T follicular helper cell (primary cell): ENCODE measurements at places on chromosomes 7 and 10.

DNA sequence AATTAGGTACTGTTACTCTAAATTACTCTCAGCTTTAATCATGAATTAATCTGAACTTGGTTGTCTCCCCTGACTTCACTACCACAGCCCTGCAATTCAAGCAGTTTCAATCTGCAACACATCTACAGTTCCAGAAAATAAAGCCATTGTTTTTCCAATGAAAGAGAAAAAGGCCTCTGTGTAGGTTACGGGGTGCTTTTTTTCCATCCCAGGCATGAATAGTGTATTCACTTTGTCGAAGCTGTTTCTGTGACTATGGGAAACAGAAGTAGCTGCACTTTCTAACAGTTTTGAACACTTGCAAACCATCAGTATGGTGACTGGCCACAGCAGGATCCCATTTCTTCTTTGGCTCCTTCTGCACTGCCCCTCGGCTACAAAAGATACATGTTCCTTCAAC is 460.2 kb downstream of the GRM8 start:
- no peak for DNase-seq

GRCh38 chr7:1368184-1368681 is 91.0 kb downstream of the MICALL2 start:
- no peak for DNase-seq

DNA sequence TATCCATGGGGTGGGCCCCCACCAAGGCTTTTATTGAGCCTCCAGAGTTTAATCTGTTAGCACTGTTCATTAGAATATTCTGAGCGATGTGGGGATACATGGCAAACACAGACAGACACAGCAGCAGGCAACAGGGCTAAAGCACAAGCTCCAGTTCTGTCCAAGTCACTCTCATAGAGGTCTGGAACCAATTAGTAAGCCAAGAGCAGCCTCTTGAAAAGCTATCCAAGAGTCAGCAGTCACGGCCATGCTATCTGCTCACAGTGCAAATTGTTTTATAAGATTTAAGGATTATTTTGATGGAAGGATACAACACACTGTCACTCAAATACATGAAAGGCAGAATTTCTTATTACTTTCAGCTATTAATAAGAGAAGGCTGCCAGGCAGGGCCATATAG is 86.4 kb upstream of the DGKB start:
- no peak for DNase-seq

GRCh38 chr10:77357611-77358310 is 279.8 kb downstream of the KCNMA1 start:
- DNase-seq = no peak

- DNase-seq = no peak
Measured at GRCh38 chr7:12888717-12889116, 201.3 kb downstream of the ARL4A start.

- DNase-seq = no peak
Measured at GRCh38 chr7:112942981-112943380, 143.6 kb downstream of the GPR85 start.

GRCh38 chr10:128081222-128081621 is 45.0 kb downstream of the MKI67 start:
- no peak for DNase-seq

DNA sequence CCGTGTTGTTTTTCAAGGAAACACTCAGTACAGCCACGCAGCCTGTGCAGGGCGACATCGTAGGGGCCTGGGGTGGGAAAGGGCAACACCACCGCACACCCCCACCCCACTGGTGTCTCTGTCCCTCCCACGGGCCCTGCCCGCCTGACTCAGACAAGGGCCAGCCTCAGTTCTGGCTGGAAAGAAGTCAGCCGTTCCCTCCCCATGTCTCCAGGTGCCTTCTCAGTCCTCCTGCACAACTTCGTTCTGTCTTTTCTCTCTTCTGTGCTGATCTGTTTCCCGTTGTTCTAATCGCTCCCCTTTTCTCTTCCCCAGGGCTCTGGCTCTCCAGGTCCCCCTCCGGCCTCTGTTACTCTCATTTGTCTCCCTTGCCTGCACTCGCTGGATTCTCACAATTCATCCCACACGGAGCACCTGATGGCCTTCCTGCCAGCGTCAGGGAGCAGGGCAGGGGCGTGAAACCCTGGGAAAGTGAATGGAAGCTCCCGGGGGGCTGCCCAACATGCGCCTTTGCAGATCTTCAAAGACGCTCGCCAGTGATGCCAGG is 97.7 kb downstream of the WDR37 start:
- no peak for DNase-seq

DNA sequence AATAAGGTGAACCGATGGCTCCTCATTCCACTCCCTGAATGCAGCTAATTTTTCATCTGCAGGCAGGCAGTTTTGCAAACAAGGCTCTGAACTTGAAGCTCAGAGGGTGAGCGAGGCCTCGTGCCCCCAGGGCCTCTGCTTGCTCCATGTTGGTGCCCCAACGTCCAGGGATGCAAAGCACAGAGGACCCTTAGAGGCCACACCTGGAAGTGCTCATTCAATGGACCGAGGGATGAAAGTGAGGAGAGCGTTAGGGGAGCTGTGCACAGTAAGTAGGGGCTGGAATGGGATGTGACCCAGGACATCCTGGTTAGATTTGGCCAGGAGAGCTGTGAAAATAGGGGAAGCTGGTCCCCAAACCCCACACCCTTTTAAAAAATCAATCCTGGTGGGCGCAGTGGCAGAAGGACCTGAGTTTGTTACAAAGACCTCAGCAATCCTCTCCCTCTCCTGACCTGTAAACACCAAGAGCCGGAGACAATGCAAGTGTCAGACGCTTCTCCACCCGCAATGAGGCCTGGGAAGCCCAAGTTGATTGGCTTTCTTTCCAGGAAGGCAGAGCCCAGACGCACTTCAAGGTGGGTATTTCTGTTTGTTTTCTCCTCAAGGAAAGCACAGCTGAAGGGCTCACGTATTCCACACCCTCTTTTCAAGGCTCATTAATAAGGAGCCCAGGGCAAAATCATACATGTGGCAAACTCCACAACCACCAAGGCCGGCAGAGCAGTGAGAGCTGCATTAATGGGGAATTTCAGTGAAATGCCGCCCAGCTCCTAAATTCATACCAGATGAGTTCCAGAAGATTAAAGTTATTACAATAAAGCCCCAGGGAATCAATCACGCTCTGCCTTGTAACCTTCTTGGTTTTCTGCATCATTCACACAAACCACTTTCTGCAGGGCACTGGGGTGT is 14.1 kb upstream of the CXCL12 start:
- DNase-seq = no peak

- DNase-seq = no peak
Measured at GRCh38 chr10:132488231-132488821, 49.3 kb upstream of the INPP5A start.

- DNase-seq = no peak
Measured at GRCh38 chr7:88485821-88486220, 179.1 kb upstream of the STEAP4 start.

DNA sequence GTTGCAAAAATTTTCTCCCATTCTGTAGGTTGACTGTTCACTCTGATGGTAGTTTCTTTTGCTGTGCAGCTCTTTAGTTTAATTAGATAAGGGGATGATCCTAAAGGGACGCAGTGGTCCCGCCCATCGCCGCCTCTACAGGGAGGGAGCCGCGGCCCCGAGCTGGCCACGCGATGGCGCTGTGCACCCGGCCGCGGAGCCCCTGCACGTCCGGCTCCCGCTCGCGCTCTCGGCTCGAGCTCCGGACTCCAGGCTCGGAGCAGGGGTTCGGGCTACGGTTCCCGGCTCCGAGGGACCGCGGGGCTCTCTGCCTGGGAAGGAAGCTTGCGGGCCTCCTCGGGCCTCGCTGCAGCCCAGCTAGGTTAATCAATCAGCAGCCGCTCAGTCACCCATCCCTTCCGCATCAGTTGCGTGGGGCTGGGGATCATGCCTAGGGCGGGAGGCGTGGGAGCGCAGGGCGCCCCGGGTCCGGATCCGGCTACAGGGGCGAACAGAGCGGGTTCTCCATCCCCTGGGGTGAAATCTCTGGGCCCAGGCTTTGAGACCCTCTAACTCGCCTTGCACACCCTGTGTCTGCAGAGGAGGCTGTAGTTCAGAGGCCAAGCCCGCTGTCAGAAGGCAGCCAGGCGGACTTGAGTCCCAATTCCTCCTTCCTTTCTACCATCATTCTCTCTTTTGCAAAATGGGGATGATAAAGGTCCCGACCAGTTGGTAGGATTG is 97.9 kb downstream of the WDR11 start:
- peak; percentile 25 for DNase-seq

- DNase-seq = no peak
Measured at GRCh38 chr10:83332690-83333089, 806.6 kb upstream of the GHITM start.

DNA sequence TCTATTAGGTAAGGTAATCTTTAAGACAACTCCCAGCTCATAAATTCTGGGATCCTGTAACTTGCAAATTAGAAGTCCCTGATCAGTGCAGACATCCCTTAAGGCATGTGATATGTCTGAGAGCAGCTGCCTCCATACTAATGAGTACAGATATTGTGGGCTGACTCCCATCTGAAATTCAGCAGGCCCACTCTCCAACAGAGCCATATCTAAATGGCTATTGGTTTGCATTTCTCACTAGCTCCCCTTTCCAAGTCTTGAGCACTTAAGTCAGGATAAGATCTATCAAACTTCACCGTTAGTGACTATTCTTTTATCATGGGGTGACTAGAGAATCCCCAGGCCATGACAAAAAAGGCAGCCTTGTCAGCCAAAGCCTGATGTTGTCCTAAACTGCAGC is 785.4 kb downstream of the IPMK start:
- no peak for DNase-seq

DNA sequence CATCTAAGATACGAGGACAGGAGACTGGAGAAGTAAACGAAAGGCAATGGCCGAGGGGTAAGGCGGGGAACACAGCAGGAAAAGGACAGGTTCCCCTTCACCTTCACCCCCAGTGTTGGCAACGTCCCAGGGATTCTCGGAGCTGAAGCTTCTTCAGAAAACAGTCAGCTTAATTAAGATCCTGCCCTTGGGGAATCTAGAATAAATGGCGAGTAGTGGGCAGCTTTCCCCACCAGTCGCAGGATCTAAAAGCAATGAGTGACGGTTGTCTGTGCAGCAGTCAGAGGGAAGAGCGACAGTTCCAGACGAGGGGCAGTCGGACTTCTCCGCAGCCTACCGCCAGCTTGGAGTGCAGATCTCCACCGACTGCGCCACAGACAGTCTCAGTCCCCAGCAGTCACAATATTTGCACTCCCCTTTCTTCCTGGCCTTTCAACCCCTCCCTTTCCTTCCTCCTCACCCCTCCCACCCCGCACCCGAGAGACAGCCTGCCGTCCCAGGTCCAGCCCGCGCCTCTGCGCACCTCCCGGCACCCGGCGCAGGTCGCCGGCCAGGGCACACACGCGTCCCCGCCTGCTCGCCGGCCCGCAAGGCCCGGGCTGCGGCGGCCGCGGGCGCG is 10.9 kb upstream of the SP8 start:
- DNase-seq = no peak

DNA sequence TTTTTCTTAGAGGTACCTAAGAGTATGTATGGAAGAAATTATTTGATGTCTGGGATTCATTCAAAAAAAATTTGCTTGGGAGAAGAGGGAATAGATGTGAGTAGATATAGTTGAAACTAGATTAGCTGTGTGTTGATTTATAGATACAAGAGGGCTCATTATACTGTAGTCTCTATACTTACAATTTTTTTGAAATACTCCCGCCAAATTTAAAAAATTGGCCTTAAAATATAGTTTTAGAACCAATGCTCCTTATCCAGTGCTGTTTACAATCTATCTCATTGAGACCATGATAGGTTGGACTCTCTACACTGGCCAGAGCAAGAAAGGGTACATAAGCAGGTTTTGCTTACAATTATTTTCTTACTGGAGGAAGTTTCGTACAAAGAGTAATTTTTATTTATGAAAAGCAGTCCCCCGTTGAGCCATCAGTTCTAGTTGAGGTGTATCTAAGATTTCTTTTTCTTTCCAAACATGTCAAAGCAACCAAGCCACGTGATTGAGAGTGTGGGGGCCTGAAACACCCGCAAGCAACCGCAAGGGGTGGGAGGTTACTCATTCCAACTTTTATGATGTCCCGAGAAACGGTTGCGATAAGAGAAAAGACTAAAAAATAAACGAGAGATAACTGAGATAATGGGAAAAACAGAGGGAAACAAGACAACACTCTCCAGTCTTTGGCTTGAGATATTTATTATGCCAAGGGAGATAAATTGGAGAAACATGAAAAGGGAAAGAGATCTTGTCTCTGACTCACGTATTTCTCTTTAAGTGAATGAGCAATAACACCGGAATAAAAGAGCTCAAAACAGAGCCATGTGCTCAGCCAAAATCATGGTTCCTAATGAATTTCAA is 729.2 kb downstream of the LRMDA start:
- no peak for DNase-seq

- no peak for DNase-seq
Measured at GRCh38 chr7:36303202-36304098, 86.2 kb upstream of the ANLN start.

GRCh38 chr10:124657806-124658205 is 86.4 kb downstream of the FAM53B start:
- peak; percentile 21 for DNase-seq

- DNase-seq = no peak
Measured at GRCh38 chr7:27205325-27206280, 5.7 kb upstream of the HOXA13 start.

GRCh38 chr7:8128449-8129317 is 133.3 kb downstream of the ICA1 start:
- DNase-seq = no peak
